ENCODE measurements at places on chromosomes 11 and 22. TPM values are rescaled to one million over a fixed set of nuclear protein-coding genes. Genes with fewer than 3 reads are reported as not detected.

The ALDH3B2 gene
- total RNA-seq, result not detected

DNA sequence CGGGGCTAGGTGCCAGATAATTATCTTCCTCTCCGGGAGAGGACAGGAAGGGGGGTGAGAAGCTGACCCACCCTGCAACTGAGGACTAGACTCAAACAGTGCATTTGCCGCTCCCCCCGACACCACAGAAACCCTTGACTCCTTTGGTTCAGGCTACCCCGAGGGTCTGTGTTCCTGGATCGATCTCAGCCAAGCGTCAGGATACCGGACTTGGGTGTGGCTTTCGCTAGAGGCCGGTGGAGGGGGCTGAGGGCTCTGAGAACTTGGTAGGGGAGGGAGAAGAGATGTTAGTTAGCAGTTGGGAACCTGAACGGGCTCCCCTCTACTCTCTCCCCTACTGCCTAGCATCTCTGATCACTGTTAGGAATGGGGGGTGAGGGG is 840 bp downstream of the SEZ6L start:
- no peak for DNase-seq
- no peaks in the 10 kb centered on the region for H3K4me1 ChIP-seq
- H3K27ac ChIP-seq, result no peak overlapping the region
- H3K4me3 ChIP-seq, result peak overlapping the region; percentile 51

GRCh38 chr11:85752890-85753581 is 57.9 kb downstream of the SYTL2 start:
- H3K27me3 ChIP-seq, result no peaks in the 10 kb centered on the region
- H3K27ac ChIP-seq, result no peak overlapping the region
- no peaks in the 10 kb centered on the region for H3K36me3 ChIP-seq
- no peak for DNase-seq
- 0 out of 2 replicates have a peak, but pooled peaks cover 12% of the 10 kb centered on the region for H3K4me1 ChIP-seq

GRCh38 chr11:73854680-73855079 is 22.0 kb downstream of the COA4 start:
- no peaks in the 10 kb centered on the region for H3K27me3 ChIP-seq
- no peak overlapping the region for H3K27ac ChIP-seq
- peak; percentile 73 for DNase-seq

DNA sequence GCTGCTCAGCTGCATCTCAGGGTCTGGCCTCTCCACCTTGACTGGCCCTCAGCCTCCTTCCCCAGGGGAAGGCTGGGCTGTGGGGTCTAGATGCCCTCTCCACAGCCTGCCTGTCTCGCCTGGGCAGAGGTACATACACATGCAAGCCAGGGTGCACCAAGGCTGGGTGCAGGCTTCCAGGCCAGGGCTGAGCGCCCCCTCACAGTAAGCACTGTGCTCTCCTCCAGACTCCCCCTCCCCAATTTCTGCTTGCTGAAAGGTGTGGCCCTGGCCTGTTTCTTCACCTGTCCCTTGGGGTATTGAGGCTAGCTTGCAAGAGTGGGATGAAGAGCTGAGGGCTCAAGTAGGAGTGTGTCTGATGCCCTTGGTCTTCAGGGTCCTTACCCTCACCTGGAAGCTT is 22.5 kb downstream of the RELT start:
- no peak overlapping the region for H3K4me3 ChIP-seq
- H3K27ac ChIP-seq, result no peak overlapping the region
- H3K4me1 ChIP-seq, result peaks cover 20% of the 10 kb centered on the region
- H3K27me3 ChIP-seq, result no peaks in the 10 kb centered on the region
- no peaks in the 10 kb centered on the region for H3K36me3 ChIP-seq

DNA sequence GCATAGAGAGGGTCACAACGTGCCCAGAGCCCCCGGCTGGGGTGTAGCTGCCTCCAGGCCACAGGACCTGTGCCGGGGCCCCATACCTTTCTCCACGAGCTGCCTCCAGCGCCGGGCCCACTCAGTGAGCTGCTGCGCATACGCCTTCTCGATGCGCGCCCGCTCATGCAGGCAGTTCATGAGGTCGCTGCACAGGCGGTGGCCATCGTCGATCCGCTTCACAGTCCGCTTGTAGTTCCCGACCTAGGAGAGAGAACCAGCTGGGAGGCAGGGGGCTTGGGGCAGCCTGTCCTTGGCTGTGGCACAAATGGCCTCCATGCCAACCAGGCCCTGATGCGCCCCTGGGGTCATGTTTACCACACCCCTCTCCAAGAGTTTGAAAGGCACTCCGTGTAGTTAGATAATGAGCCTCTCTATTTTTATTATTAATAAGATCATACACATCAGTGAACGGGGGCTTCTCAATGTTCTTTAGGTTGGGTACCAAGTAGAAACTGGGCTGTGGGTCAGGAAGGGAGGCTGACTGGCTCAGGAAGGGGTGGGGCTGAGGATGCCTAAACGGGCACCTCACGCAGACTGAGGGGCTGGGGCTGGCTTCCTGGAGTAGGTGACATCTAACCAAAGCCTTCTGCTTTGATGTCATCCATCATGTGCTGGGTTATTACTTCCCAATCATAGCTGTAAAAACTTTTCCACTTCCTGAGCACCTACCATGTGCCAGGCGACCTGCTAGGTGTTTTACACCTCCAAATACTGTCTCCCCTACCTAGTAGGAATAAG is 36.5 kb upstream of the ARFGAP3 start:
- no peak for DNase-seq
- peaks cover 4% of the 10 kb centered on the region for H3K36me3 ChIP-seq
- H3K4me1 ChIP-seq, result no peaks in the 10 kb centered on the region
- no peak overlapping the region for H3K27ac ChIP-seq

GRCh38 chr11:72613977-72614376 is 60.2 kb downstream of the PDE2A start:
- no peak overlapping the region for H3K27ac ChIP-seq
- H3K27me3 ChIP-seq, result peaks cover 14% of the 10 kb centered on the region
- H3K4me1 ChIP-seq, result no peaks in the 10 kb centered on the region
- H3K36me3 ChIP-seq, result no peaks in the 10 kb centered on the region
- DNase-seq, result no peak

The XKR3 gene
- total RNA-seq, result not detected

- H3K4me3 ChIP-seq, result no peak overlapping the region
- no peaks in the 10 kb centered on the region for H3K27me3 ChIP-seq
- no peak for DNase-seq
- H3K27ac ChIP-seq, result no peak overlapping the region
- H3K4me1 ChIP-seq, result no peaks in the 10 kb centered on the region
- peaks cover 28% of the 10 kb centered on the region for H3K36me3 ChIP-seq
Measured at GRCh38 chr11:18277565-18278271, 11.7 kb downstream of the SAA1 start.
